T-helper 1 cell (primary cell): ENCODE measurements at places on chromosomes 6 and 20.

- DNase-seq = no peak
These were observed 1.6 kb downstream of the TMEM74B start for GRCh38 chr20:1183153-1183552.

DNA sequence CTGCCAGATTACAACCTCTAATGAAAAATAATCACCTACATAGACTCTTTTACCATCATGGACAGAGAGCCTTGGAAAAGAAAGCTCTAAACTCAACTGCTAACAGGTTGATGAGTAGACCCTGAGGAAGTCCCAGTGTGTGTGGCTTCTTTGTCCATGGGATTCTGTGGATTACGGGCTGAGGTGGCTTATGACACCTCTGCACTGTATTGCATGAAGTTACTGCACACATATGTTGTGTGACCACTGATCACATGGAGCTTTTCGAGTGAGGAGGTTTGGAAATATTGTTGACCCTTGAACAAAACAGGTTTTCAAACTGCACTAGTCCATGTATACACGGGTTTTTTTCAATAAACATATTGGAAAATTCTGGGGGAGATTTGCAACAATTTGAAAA, 124.4 kb downstream of the RIN2 start:
- DNase-seq = no peak

- DNase-seq = no peak
These were observed 469 bp downstream of the TFAP2C start for GRCh38 chr20:56629464-56630085.

DNA sequence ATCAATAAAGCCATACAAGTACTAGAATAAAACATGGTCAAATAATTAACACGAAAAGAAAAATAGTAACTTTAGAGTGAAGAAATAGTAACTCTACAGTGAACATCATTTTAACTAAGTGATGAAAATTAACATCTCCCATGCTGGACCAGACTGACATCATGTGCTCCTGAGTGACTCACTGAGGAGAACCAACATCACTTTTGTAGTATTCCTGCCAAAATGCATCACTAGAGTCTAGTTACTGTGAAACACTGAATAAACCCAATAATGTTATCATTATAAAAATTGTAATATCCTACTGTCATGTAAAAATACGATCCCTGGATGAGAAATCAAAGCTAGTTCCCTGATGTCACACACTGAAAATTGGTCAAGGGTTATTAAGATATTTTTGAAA, 361.3 kb downstream of the CD109 start:
- DNase-seq = no peak

- DNase-seq = no peak
These were observed 4.2 kb downstream of the BEND6 start for GRCh38 chr6:56959094-56959493.

DNA sequence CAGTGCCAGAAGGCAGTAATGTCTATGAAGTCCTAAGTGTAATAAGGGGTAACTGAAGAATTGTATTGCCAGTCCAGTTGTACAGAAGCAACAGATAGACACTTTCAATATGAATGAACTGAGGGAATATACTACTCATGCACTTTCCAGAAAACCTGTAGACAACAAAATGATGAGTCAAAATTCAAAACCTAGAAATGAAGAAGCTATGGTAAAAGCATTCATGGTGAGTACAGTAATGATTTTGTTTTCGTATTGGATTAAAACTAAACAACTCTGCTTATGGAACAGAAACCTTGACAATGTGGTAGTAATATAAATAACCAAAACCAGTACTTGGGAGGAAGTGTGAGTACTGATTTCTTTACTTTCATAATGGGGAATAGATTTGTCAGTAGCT, 35.0 kb downstream of the ARMC2 start:
- no peak for DNase-seq

- no peak for DNase-seq
These were observed 526.6 kb upstream of the IRAK1BP1 start for GRCh38 chr6:78340755-78341154.

GRCh38 chr20:16608277-16608650, 35.0 kb upstream of the KIF16B start:
- no peak for DNase-seq

GRCh38 chr20:17612992-17613327, 43.1 kb downstream of the DSTN start:
- DNase-seq = no peak

DNA sequence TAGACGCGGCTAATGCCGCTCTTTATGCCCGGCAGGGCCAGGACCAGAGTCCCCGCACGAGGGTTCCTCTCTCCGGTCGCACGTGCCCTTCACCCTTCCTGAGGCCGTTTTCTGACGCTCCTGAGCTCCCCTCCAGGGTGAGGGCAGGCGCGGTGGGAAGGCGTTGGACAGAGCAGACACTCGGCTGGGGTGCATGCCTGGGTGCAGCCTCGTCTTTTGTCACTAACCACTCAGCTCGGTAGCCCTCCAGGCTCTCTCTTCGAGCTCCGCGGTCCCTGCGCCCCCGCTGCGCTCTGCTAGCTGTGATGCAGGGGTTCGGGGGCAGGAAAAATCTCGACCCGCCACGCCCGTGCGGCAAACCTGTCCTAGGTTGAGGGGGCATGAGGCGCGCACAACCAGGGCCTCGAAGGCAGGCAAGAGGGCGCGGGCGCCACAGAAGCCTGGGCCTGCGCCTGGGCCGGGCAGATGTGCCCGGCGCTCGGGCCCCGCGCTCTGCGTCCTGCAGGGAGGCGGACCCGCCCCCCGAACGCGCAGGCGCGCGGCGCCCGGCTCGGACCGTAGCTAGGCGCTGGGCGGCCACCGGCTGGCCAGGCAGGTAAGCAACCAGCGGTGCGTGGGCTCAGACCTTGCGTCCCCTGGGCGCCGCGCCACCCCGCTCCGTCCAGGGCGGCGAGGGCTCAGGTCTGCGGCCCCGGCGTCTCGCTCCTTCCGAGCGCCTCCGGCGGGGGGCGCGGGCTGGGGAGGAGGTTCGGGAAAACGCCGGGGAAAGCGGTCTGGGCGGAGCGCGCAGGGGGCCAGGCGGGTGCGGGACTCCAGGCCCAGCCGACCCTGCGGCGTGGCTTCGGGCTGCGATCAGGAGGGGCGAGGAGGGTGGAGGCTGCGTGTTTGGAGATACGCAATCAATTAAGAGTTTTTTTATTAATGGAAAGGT, at the start of gene L3MBTL1:
TSS of gene L3MBTL1 (plus strand) at position 548 of the 931 bp plus-strand sequence. CDS start 5,807 bp downstream, outside the sequence.
- DNase-seq = no peak

GRCh38 chr6:136600818-136601217, 50.6 kb upstream of the MAP7 start:
- no peak for DNase-seq

- DNase-seq = no peak
These were observed 24.0 kb downstream of the CMTR1 start for GRCh38 chr6:37456816-37457560.
